ENCODE measurements at places on chromosomes 7 and 10. TPM values are rescaled to one million over a fixed set of nuclear protein-coding genes. Genes with fewer than 3 reads are reported as not detected.

DNA sequence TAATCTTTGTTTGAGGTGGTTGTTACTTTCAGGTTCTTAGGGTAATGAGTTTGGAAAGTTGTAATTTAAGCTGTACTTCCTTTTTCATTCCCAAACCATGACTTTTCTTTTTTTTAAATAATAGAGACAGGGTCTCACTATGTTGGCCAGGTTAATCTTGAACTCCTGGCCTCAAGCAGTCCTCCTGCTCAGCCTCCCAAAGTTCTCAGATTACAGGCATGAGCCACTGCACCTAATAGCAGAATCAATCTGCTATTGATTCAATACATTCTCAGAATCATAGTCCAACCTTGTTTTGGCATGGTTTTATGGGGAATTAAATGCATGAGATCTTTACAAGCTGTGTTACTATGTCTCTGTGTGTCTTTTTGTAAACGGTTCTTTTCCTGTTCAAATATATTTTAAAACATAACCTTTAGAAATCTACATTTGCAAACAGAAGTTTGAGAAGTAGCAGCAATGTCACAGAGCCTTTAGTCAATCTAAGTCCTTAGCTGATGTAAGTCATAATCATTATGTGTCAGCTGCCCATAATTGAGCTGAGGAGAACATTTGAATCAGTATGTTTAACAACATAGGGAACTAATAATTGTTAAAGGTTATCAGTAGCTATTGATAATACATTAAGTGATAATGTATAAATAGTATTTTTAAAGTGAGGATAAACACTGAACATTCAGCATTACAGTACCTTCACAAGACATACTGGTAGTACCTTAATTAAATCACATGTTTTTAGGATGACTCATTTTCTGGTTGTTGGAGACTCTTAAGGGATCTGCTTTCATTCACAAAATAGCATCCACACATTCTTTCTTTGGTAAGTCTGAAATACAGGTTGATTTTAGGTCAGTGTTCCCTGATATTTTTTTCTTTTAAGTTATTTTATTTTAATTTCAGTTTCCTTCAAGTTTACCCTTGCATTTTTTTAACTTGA lies 8.8 kb downstream of the INPP5F start:
- no peak for DNase-seq

DNA sequence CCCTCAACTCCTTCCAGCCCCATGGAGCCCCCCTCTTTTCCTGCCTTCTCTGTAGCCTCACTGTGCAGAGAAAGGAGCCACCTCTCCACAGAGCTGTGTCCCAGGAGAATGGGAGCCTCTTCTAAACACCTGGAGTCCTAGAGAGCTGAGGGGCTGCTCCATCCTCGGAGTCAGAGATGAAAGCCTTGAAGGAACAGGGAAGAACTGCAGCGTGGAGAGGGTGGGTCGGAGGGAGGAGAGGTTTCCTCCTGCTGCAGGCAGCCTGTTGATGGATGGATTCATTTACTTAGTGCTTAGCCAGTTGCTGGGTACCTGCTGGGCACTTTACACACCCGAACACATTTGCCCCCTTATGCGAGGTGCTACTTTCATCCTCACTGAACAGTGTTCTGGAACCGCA lies 39.0 kb downstream of the C10orf120 start:
- no peak for DNase-seq

Gene NUTM2A
- total RNA-seq = 4.3 TPM

- DNase-seq = no peak
These were observed 8.0 kb upstream of the HIBADH start for GRCh38 chr7:27670676-27671075.

Gene LIPF
- not detected for total RNA-seq
